Fibroblast of villous mesenchyme (primary cell): ENCODE measurements at places on chromosomes 7 and 10. TPM values are rescaled to one million over a fixed set of nuclear protein-coding genes. Genes with fewer than 3 reads are reported as not detected.

Gene EVX1
- not detected in 2 replicates for total RNA-seq

Gene ABCA13
- under 0.01 TPM in 1 of 2 replicates, not detected in the other for total RNA-seq

Gene ADRB1
- not detected in 2 replicates for total RNA-seq

Gene PLEKHS1
- under 0.01 TPM in 1 of 2 replicates, not detected in the other for total RNA-seq

Gene SMO
- 1.3 and 2.3 TPM in 2 replicates for total RNA-seq

Gene ZNF804B
- under 0.01 TPM in 1 of 2 replicates, not detected in the other for total RNA-seq

Gene EMX2
- 4.5 and 10.8 TPM in 2 replicates for total RNA-seq

Gene PODXL
- total RNA-seq = 5.8 and 17.3 TPM in 2 replicates

Gene OR6B1
- total RNA-seq = under 0.01 TPM in 1 of 2 replicates, not detected in the other

Gene CPA1
- 0.32 and 0.86 TPM in 2 replicates for total RNA-seq

Gene INA
- 1.3 and 1.7 TPM in 2 replicates for total RNA-seq

Gene KIAA1217
- total RNA-seq = 0.86 and 2.6 TPM in 2 replicates

Gene OPN4
- not detected in 2 replicates for total RNA-seq

Gene PRPS1L1
- not detected in 2 replicates for total RNA-seq

Gene SERPINE1
- total RNA-seq = 700 and 921 TPM in 2 replicates

Gene HTR5A
- not detected in 2 replicates for total RNA-seq
